ENCODE measurements at places on chromosomes 3 and 15. TPM values are rescaled to one million over a fixed set of nuclear protein-coding genes. Genes with fewer than 3 reads are reported as not detected.

The RTP3 gene
- not detected for total RNA-seq

The IQCF5 gene
- total RNA-seq: not detected

The SRGAP3 gene
- total RNA-seq: 7.8 TPM

The TERC gene
- total RNA-seq: 3.5 TPM

The CDC25A gene
- total RNA-seq: 0.66 TPM

The STAC gene
- total RNA-seq: 11.9 TPM

The ACAN gene
- 0.20 TPM for total RNA-seq

- DNase-seq: no peak
Observed at GRCh38 chr3:185874119-185874518, 49.3 kb upstream of the IGF2BP2 start.

GRCh38 chr3:151724576-151725562, 8.9 kb upstream of the AADACL2 start:
- DNase-seq: no peak
